Mesangial cell (primary cell): ENCODE measurements at places on chromosomes 4 and X. TPM values are rescaled to one million over a fixed set of nuclear protein-coding genes. Genes with fewer than 3 reads are reported as not detected.

The CT83 gene
- not detected in 2 replicates for total RNA-seq

The EVC2 gene
- 5.1 and 5.6 TPM in 2 replicates for total RNA-seq

The ZMYM3 gene
- total RNA-seq = 21.8 and 32.7 TPM in 2 replicates

The ADH1A gene
- not detected in 2 replicates for total RNA-seq

The TSPAN7 gene
- total RNA-seq = 0.49 and 1.8 TPM in 2 replicates

The PNMA5 gene
- not detected in 2 replicates for total RNA-seq

The CLCN5 gene
- total RNA-seq = 4.6 and 9.4 TPM in 2 replicates
